ENCODE measurements at places on chromosomes 3 and 15. TPM values are rescaled to one million over a fixed set of nuclear protein-coding genes. Genes with fewer than 3 reads are reported as not detected.

The APPL1 gene
- total RNA-seq = 15.8 TPM

The HACD2 gene
- total RNA-seq = 41.0 TPM

The PROK2 gene
- total RNA-seq = not detected

The ZMYND10 gene
- total RNA-seq = 0.93 TPM

The PLSCR5 gene
- not detected for total RNA-seq

The JAGN1 gene
- total RNA-seq = 79.6 TPM

The FSIP1 gene
- total RNA-seq = 0.49 TPM

The DPPA4 gene
- not detected for total RNA-seq

The IL17RC gene
- 18.5 TPM for total RNA-seq

The CACNA2D2 gene
- total RNA-seq = 0.51 TPM

The BNIP2 gene
- 69.9 TPM for total RNA-seq

The GOLGA8S gene
- 0.18 TPM for total RNA-seq

The FYTTD1 gene
- 28.3 TPM for total RNA-seq

The CP gene
- total RNA-seq = 4.9 TPM

The ESYT3 gene
- 1.1 TPM for total RNA-seq
